ENCODE measurements at places on chromosomes 3 and 15.

- no peak for DNase-seq
These were observed 13.6 kb downstream of the ZKSCAN7 start for GRCh38 chr3:44568561-44568960.

GRCh38 chr3:17969985-17970568, 227.6 kb upstream of the TBC1D5 start:
- DNase-seq, result no peak

DNA sequence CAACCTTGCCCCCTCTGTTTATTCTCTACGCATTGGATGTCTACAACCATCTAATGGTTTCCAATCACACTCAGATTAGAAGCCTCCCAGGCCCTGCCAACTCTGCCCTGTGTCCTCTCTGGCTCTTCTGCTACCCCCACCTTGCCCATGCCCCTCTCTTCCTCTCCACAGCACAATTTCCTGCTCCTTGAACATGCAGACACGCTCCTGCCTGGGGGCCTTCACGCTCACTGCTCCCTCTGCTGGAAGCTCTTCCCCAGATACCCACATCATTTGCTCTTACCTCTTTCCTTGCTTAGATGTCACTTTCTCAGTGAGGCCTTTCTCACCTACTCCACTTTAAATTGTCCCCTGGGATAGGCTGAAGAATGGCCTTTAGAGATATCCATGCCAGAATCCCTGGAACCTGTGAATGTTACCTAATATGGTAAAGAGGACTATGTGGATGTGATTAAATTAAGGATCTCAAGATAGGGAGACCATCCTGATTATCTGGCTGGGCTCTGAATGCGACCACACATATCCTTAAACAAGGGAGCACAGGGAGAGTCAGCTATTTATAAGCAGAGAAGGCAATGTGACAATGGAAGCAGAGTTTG, 9.9 kb downstream of the KY start:
- no peak for DNase-seq

DNA sequence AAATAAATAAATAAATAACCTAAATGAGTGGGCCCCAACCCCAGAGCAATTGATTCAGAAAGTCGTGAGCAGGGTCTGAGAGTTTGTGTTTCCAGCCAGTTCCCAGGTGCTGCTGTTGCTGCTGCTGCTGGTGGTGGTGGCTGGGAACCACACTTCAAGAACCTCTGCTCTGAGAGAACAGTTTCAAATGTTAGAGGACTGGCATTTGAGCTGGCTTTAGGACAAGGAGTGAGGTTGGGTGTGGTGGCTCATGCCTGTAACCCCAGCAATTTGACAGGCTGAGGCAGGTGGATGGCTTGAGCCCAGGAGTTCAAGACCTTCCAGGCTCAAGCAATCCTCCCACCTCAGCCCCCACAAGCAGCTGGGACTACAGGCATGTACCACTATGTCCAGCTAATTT, 123.1 kb upstream of the UBE2E1 start:
- no peak for DNase-seq

DNA sequence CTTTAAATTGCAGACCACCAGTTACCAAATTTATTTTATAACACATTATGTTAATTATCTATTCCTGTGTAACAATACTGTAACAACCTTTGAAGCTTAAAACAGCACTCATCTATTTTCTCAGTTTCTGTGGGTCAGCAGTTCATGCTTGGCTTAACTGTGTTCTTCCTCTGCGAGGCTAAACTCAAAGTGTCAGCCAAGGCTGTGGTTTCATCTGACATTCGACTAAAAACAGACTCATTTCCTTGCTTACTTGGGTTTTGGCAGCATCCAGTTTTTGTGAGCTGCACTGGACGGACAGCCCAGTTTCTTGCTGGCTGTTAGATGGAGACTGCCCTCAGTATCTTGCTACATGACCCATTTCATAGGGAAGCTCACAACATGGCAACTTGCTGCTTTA, 247.3 kb upstream of the KCNH8 start:
- no peak for DNase-seq

Measured in stimulated activated CD4-positive, alpha-beta T cell treated with anti-CD3 and anti-CD28 coated beads, TNF-alpha, amount 100 ng/mL, for 24 hours (primary cell).